ENCODE measurements at places on chromosomes 5 and 9.

DNA sequence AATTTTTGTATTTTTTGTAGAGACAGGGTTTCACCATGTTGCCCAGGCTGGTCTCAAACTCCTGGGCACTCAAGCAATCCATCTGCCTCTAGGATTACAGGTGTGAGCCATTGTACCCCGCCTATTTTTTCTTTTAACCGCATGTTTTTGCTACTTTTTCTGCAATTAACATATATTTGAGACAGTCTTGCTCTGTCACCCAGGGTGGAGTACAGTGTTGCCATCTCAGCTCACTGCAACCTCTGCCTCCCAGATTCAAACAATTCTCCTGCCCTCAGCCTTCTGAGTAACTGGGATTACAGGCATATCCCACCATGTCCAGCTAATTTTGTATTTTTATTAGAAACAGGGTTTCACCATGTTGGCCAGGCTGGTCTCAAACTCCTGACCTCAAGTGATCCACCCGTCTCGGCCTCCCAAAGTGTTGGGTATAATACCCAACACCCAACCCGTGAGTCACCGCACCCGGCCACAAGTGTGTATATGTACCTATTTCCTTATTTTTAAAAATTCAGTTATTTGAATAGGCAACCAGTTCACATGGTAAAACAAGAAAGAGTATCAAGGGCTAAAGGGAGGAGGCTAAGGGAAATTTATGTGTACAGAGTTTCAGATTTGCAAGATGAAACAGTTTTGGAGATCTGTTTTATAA lies 13.3 kb downstream of the PHAX start:
- no peak for DNase-seq

- no peak for DNase-seq
Measured at GRCh38 chr5:83157163-83157562, 79.8 kb downstream of the XRCC4 start.

DNA sequence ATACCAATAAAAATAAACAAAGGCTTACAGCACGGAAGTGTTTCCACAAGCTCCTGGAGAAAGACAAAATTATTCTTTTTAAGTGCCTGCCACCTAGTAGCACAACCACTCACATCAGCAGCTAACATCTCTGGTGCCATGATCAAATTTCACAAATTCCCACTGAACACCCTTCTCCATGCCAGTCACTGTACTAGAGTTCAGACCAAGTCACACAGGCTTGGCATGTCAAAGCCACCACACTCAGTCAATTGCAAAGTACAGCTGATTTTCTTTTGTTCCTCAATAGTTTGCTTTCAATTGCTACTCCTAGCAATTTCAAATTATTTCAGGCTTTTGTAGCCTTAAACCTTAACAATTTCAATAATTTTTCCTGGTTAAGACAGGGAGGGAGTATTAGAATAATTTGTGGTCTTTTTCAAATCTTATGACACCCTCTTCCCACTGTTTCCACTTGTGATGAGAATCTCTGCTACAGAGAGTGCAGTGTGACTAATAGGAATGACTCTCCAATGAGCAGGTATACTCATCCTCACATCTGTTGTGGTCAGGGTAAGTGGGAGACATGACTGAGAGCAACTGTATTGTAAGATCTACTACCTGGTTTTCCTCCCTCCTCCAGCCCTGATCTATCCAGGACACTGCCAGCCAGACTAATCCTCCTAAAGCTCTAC lies 46.2 kb downstream of the RNF145 start:
- DNase-seq: no peak

GRCh38 chr5:32020271-32020670 lies 153.8 kb downstream of the GOLPH3 start:
- no peak for DNase-seq

DNA sequence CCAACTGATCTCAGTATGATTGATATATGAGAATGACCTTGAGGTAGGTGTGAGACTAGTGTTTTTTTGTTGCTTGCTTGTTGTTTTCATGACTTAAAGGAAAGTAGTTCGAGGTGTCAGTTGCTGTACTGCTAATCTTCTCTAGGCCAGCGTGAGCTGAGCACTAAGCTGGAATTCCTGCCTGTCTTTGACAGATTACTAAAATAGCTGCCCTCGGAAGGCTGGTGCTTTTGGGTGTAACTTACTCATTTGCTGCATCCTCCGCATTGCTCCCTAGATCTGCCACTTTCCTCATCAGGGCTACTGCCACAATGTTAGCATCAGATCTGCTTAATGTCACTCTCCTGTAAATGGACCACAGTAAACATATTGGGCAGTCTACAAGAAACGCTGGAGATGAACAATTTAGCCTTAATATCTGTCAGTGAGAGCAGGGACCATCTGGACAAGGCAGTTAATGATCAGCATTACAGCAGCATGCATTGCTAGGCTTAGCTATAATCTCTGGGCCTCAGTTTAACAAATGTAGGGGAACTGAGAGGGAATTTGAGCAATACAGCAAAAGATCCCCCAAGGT lies 106.6 kb upstream of the CDH6 start:
- DNase-seq: peak; percentile 55

DNA sequence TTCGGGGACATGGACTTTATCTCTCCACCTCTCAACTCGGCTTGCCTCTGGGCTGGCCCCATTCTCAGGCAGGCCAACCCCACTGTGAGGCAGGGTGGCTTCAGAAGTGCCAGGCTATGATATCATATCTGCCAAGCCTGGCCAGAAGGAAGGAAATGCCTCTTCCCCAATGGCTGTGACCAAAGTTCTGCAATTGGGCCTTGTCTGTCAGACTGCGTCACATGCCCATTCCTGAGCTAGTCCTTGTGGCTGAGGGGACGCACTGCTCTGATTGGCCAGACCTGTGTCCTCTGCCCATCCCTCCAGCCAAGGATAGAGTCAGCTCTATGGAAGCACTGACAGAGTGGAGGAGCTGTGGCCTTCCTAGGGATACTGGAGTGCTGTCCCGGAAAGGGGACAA lies 11.9 kb downstream of the SMIM23 start:
- no peak for DNase-seq

- DNase-seq: no peak
Measured at GRCh38 chr9:73689051-73689870, 537.6 kb downstream of the ANXA1 start.

Data from NCI-H524 (cell line).